Stimulated activated CD8-positive, alpha-beta memory T cell treated with anti-CD3 and anti-CD28 coated beads, Interleukin-4, amount 100 ng/mL, for 48 hours (primary cell): ENCODE measurements at places on chromosomes 2 and 18.

DNA sequence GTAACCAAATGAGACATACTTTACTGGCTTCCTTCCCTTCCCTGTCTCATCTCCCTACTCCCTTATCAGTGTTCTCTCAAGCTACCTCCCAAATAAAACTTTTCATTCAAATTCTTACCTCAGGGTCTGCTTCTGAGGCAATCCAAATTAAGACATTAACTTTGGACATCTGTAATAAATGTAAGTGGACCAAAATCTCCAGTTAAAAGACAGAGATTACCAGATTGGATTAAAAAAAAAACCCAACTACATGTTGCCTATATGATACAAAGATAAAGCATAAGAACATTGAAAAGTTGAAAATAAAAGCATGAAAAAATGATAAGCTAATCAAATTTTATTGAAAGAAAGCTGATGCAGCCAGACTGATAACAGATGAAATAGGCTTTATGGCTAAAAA lies 58.8 kb upstream of the ST3GAL5 start:
- DNase-seq: no peak

DNA sequence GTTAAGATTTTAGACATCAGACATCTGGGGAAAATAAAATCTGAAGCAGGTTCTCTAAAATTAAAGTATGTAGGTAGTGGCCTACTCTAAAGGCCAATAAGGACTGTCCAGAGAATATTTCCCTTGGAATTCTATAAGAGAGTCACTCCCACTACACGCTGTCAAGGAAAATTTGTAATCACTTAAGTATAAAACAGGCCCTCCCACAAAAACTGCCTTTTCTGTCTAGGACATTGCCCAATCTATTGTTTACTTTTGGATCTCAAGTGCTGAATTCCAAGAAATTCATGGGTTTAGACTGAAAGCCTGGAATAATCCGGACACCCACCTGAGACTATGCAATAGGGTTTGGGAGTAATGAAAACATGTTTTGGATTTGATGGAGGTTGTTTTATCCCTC lies 1.7 kb upstream of the SRBD1 start:
- no peak for DNase-seq

DNA sequence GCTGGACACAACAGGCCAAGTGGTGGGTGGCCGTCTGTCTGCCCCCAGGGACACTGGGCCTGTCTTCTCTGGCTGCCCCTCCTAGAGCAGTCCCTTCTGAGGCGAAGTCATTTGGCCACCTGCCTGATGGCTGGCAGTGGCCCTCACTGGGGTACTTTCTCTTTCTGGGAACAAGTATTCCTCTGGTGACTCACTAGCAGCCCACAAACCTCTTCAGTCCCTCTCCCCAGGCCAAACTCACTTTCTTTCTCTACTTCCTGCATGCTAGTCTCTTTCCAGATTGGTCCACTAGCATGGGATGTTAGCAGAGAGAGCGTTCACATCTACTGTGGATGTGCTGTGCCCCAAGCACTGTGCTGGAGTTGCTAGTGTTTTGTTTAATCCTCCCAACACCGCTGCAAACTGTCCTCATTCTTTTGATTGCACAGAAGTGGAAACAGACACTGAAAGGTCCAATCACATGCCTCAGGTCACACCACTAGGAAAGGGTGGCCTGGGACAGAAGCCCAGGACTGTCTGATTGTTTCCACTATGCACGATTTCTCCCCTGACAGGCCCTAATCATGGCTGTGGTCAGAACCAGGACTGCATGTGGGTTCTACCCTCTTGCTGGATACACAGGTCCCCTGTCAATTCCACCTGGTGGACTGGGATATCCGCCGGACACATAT lies 5.2 kb downstream of the DYSF start:
- DNase-seq: no peak

DNA sequence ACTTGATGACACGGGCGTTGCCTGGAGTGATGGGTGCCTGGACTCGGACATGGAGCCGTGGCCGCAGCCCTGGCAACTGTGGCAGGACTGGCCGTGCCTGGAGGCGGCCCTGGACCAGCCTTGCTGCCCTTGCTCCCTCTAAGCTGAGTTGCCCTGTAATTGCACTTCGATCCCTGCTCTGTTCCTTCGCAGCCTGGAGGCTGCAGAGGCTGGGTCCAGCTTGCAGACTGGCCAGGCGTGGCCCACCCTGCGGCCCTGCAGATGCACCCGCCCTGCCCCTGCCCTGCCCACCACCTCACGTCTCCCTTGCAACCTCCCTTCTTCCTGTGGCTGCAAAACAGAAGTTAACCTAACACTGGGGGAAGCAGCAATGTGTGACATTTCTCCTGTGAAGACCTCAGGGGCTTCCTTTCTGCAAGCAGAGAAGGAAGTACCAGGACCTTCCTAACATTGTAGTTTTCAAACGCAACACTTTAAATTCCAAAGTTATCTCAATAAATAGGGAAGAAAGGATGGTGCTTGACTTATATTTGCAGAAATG lies 174.6 kb upstream of the TPO start:
- DNase-seq: no peak

- DNase-seq: no peak
Observed at GRCh38 chr2:83051538-83052170, 1407.4 kb downstream of the SUCLG1 start.

GRCh38 chr2:60957643-60958042 lies 59.9 kb upstream of the PEX13 start:
- DNase-seq: no peak
